NCI-H1436 (cell line): ENCODE measurements at places on chromosomes 4 and X.

- DNase-seq: no peak
Measured at GRCh38 chr4:42412251-42412650, 15.0 kb downstream of the SHISA3 start.

DNA sequence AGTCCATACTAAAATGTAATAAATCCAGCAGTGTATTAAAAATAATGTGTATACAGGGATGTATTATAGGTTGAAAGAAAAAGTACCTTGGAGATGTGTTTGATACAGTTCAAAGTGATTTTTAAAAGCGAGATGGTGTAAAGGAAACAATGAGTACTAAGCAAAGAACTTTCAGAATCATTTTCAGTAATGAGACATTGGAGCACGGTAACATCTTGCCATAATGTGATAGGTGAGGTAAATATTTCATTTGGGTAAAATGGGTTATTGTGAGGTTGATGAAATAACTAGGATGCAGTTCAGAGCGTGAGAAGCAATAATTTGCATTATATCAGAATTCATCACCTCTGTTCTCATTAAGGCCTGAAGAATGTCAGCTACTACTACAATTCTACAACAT is 25.9 kb downstream of the EIF2S3 start:
- DNase-seq: no peak

DNA sequence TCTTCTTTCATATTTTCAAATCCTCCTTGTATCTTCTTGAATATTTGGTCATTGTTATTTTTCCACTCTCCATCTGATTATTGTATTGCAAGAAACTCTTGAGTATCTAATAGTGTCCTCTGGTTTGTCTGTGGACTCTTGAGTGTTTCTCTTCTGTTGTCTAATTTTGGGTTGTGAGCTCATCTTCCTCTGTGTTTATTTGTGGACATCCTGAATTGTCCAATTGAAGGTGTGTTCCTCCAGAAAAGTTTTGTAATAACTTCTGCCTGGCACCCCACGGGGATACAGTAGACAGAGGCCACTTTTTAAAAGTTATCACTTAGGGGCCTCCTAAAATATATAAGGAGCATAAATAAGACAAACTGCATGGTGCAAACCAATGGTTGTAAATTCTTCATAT is 3.1 kb upstream of the CC2D2A start:
- no peak for DNase-seq

- DNase-seq: no peak
Measured at GRCh38 chr4:2043396-2044118, 15.6 kb upstream of the NAT8L start.

GRCh38 chr4:150080337-150080736 is 2.1 kb downstream of the DCLK2 start:
- no peak for DNase-seq

DNA sequence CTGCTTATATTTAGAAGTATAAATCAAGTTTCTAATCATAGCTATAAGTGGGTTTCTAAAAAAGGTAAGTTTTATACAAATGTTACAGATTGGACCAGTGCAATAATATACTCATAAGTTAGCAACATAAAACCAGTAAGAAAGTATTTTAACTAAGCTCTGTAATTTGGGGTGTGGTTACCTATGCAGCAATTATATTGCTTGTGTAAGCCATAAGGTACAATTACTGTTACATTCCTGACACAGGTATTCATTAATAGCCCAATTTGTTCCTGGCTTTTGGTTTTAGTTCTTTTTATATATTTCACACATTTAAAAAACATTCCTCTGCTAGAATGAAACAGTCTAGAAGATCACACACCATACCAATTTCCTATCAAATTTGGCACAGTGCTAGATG is 115.1 kb downstream of the FRYL start:
- DNase-seq: no peak

- DNase-seq: no peak
Measured at GRCh38 chr4:182969651-182970279, 52.6 kb upstream of the DCTD start.

DNA sequence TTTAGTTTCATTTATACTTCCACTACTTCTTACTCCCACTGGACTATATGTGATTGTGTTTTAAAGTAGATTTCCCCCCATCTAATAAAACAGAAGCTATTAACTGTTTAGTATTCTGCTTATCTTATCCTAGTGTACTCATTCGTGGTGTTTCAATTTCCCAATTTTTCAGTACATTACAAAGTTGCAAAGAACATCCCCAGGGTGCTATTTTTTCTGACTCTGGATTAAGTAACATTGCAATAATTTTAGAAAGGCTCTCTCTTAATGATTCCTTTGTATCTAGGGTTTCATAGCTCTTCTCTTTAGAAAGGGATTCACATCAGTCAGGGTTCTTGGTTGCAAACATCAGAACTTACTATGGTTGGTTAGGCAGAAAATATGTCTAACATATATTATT is 317.9 kb upstream of the DIPK2B start:
- DNase-seq: no peak

DNA sequence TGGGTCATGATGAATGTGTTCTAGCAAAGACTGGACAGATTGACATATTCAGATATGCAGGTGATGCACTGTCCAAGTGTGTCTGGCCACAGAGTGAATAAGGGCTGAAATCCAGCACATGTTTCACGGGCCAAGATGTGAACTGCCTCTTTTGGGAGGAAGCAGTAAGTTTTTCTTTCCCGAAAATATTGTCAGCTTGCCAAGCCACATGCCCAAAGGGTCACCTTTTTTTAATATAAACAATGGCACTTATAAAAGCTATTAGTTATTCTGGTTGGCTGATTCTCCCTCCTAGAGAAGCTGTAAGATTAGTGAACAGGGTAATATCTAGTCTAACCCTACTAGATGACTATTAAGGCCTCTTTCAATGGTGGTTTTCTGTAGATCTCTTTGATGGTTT is 1.5 kb upstream of the EDNRA start:
- no peak for DNase-seq

- no peak for DNase-seq
Measured at GRCh38 chrX:131405497-131405896, 116.4 kb upstream of the IGSF1 start.

GRCh38 chr4:67723949-67724348 is 23.0 kb upstream of the UBA6 start:
- DNase-seq: no peak

- no peak for DNase-seq
Measured at GRCh38 chr4:142021181-142021580, 384.8 kb downstream of the IL15 start.

DNA sequence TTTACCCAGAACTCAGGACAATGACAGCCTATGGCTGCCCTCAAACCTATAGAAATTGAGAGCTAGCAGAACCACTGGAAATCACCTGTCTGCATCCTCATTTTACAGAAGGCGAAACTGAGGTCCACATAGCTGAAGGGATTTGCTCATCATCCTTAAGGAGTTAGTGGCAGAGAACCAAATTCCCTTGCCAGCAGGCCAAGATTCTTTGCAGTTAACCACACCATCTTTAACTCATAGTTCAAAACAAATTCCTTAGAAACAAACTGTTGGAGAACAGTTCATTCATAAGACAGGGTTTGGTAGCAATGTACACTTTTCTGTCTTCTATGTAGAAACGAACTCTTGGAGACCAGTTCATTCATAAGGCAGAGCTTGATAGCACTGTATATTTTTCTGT is 37.9 kb upstream of the RAP2C start:
- no peak for DNase-seq

DNA sequence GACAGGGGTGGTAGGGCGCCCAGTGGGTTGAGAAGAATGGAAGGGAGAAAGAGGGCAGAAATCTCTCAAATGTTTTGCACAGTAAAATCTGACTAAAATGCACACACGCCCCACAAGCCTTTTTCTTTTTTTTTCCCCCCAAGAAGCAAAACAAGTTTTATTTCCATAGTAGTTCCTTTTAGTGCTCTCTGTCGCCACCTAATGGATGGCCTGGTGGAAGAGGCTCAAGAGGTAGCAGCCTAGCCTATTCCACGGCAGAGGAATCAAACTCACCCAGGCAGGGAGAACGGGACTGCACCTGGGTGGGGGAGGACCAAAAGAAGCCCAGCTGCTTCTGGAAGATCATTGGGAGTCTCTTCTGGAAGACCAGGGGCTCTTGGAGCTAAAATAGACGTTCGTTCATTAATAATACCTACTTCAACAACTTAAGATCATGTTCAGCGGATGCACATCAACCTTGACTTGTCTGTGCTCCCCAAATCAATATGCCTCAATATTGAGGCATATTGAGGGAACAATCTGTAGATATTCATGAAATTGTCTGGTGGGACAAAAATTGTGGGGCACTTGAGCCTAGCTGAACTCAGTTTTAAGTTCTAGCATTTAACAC is 31.6 kb upstream of the IRAK1 start:
- peak; percentile 47 for DNase-seq

- no peak for DNase-seq
Measured at GRCh38 chrX:149073479-149073878, 431.6 kb downstream of the IDS start.

- DNase-seq: no peak
Measured at GRCh38 chr4:102684610-102685052, 76.1 kb downstream of the MANBA start.

GRCh38 chr4:140090215-140090731 is 63.7 kb downstream of the MAML3 start:
- DNase-seq: no peak

GRCh38 chr4:89064848-89065247 is 7.9 kb upstream of the FAM13A start:
- DNase-seq: no peak

DNA sequence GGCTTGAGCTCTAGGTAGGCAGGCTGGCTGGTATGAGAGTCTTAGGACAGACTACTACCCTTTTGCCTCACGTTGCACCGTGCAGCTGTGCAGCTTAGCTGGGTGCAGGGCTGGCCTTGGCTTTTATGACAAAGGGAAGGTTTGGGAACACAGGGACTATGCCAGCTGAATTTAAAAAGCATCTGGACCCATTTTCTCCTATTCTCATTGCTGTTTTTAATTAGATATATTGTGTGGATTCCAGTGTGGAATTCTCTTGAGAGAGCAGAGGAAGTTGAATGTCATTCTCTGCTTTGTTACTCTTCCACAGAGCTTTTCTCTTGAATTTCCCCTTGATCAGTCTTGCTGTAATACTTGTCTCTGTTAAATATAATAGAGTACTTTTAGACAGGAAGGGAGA is 192.7 kb downstream of the ZNF330 start:
- no peak for DNase-seq

DNA sequence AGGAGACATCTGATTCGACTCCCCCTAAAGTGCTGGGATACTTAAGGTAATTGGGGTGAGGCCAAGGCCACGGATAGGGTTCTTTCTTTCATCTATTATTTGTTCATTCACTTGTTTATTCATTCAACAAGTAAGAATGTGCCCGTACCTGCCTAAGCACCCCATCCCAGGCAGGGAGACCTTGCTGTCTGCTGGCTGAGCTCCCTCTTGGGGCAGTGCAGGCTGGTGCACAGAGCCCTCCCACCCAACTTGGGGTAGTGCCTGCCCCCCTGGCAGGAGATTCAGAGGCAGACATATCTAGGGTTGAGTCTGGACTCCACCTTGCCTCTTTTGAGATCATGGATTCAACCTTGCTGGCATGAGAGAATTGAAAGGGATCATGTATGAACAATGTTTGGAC is 95.7 kb downstream of the DRD5 start:
- DNase-seq: no peak

GRCh38 chrX:139932073-139932900 is 566 bp downstream of the ATP11C start:
- DNase-seq: peak; percentile 51

DNA sequence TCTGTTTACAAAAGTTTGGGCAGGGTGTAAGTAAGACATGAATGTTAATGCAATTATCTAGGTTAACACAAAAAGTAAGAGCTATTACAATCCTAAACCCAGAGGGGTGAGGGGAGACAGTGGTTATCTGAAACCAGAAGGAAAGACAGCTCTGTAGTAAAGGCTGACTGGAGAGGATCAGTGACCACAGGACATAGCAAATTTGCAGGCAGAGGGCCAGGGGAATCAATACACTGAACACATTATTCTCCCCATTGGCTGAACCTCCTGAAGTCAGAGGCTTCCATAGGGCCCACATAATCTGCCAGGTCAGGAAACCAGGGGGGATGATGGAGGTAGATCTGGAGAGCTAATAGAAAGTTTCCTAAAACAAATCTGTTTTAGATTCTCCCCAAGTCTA is 689.4 kb upstream of the ATOH1 start:
- DNase-seq: no peak

DNA sequence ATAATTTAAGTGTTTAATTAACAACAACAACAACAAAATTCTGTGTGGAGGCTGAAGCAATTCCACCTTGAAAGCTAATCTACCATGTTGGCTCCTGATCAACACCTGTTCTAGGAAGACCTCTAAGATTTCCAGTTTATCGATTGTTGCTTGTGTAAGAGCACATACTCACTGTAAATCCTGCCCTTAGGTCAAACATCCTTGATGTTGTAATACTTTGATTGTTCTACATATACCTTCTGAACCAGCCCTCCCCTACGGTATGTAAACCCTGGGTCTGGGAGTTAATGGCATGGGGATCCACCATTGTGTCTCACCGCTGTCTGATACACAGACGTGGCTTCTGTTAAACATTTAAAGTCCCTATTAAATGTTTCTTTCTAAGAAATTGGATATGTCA is 73.2 kb downstream of the RASL11B start:
- DNase-seq: no peak

- DNase-seq: no peak
Measured at GRCh38 chr4:21778702-21779101, 169.9 kb downstream of the KCNIP4 start.

- DNase-seq: no peak
Measured at GRCh38 chr4:118410138-118410537, 57.3 kb upstream of the PRSS12 start.

GRCh38 chrX:2404776-2405175 is 96.0 kb downstream of the DHRSX start:
- DNase-seq: no peak

- DNase-seq: peak; percentile 82
Measured at GRCh38 chrX:71103110-71103983, 3.2 kb downstream of the CXorf65 start.

- DNase-seq: no peak
Measured at GRCh38 chrX:69565247-69565815, 50.6 kb upstream of the EDA start.

DNA sequence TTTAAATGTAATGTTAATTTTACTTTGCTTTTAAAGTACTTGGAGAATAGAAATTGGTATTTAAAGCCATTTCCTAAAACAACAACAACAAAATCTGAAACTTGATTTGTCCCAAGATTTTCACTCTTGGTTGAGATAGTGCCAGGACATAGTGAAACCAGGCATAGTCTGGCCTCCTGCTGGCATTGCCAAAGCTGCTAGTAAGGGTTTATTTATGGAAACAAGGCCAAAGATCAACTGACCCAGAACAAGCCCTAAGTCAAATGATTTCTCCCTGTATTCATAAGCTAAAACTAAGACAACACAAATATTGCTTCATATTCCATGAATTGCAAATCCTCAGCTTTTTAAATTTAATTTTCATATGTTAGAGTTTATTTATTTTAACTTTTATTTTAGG is 227.5 kb upstream of the FGF13 start:
- DNase-seq: no peak

GRCh38 chrX:104659005-104659744 is 93.2 kb downstream of the IL1RAPL2 start:
- no peak for DNase-seq

GRCh38 chr4:158170691-158171561 is 1.9 kb downstream of the GASK1B start:
- DNase-seq: no peak

- DNase-seq: no peak
Measured at GRCh38 chr4:147138171-147138570, 192.5 kb upstream of the TTC29 start.
